Renal pelvis (tissue), 12 donors: ENCODE measurements at places on chromosomes 6 and 20. TPM values are rescaled to one million over a fixed set of nuclear protein-coding genes. Genes with fewer than 3 reads are reported as not detected.

SPDEF gene
- 0.09 TPM for polyA plus RNA-seq

HLA-DPA1 gene
- 21.3 TPM for polyA plus RNA-seq

TIAM2 gene
- polyA plus RNA-seq, result 16.8 TPM

MBOAT1 gene
- 18.1 TPM for polyA plus RNA-seq

C20orf141 gene
- polyA plus RNA-seq, result not detected

HACE1 gene
- polyA plus RNA-seq, result 16.5 TPM

PPT2 gene
- 34.4 TPM for polyA plus RNA-seq

ZSCAN16 gene
- 11.1 TPM for polyA plus RNA-seq

HLA-DRB1 gene
- 23.9 TPM for polyA plus RNA-seq

LAMA2 gene
- polyA plus RNA-seq, result 31.5 TPM

HLA-DOA gene
- polyA plus RNA-seq, result 4.4 TPM

NOTCH4 gene
- polyA plus RNA-seq, result 17.4 TPM

PRSS16 gene
- polyA plus RNA-seq, result 0.23 TPM

PRKN gene
- 8.0 TPM for polyA plus RNA-seq

SIRPD gene
- not detected for polyA plus RNA-seq

CLPSL1 gene
- polyA plus RNA-seq, result not detected

TTBK1 gene
- 0.36 TPM for polyA plus RNA-seq

BPI gene
- polyA plus RNA-seq, result 1.5 TPM

CCDC170 gene
- polyA plus RNA-seq, result 3.2 TPM

GLP1R gene
- 0.93 TPM for polyA plus RNA-seq

VSTM2L gene
- polyA plus RNA-seq, result 1.5 TPM

OR11A1 gene
- not detected for polyA plus RNA-seq

PDE10A gene
- 18.3 TPM for polyA plus RNA-seq

NSFL1C gene
- 111 TPM for polyA plus RNA-seq

NRSN1 gene
- polyA plus RNA-seq, result 1.4 TPM

DYNLT2 gene
- 6.7 TPM for polyA plus RNA-seq

PAK5 gene
- 0.49 TPM for polyA plus RNA-seq

RIPPLY2 gene
- polyA plus RNA-seq, result not detected

ARMH2 gene
- polyA plus RNA-seq, result not detected

TMC2 gene
- 0.23 TPM for polyA plus RNA-seq

MOCS1 gene
- 13.7 TPM for polyA plus RNA-seq

EEF1A2 gene
- 0.96 TPM for polyA plus RNA-seq

KHDC1L gene
- not detected for polyA plus RNA-seq

GABRR1 gene
- polyA plus RNA-seq, result 1.6 TPM

TNXB gene
- polyA plus RNA-seq, result 4.3 TPM
